NCI-H345 (cell line): ENCODE measurements at places on chromosomes 12 and 14.

- no peak for DNase-seq
Observed at GRCh38 chr14:94306047-94306978, 13.2 kb upstream of the SERPINA10 start.

DNA sequence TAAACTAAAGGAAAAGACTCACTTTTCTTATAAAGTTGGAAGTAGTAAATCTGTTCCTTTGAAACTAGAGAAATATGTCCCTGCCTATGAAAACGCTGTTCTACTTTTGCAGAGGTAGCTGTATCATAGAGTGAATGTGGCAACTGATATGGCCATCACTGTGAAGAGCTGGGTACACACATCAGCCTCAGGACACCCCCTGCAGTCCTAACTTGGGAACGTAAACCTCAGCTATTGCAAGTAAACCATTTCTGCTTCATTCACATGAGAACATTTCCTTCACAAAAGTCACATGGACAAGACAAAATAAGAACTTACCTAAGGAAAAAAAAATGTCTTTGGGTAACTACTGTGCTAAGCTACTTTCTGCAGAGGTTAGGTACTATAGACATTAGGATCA, 233.3 kb upstream of the PPFIA2 start:
- peak; percentile 9 for DNase-seq

- DNase-seq, result no peak
Observed at GRCh38 chr12:100290016-100290415, 23.0 kb downstream of the SCYL2 start.

- peak; percentile 29 for DNase-seq
Observed at GRCh38 chr12:126784328-126784921, 1482.5 kb upstream of the TMEM132C start.

GRCh38 chr12:92457458-92458180, 245.2 kb upstream of the PLEKHG7 start:
- DNase-seq, result no peak

DNA sequence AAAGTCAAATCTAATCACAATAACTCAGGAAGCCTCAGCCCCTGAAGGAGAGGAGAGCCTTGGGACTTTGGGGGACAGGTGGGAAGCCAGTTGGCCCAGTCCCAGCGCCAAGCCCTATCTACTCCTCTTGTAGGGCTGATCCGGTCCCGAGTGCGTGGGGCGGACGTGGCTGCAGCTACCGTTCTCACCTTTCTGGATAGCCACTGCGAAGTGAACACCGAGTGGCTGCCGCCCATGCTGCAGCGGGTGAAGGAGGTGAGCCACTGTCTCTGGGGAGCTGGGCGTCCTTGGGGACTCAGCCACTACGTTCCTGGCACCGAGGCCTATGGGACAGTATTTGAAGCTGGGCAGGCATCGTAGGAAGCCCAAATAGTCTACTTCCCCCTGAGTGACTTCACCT, 68.4 kb downstream of the GALNT16 start:
- DNase-seq, result no peak

DNA sequence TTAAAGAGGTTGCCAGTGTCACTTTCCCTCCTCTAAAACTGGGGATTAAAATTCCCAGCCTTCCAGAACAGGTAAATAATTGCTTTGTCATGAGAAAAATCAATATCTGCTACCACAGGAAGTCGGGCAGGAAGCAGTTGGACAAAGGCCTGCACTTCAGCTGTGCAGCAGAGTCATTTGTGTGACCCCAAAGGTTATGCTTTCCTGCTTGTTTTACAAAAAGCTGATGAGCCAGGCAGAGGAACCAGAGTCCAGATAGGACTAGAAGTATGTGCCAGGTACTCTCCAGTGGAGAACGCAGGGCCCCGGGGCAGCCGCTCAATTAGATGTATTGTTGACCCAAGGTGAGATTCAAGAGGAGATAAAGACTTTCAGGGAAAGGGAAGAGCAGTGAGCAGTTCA, 117.1 kb upstream of the FRMD6 start:
- peak; percentile 24 for DNase-seq

- DNase-seq, result no peak
Observed at GRCh38 chr12:105611340-105611739, 280.8 kb downstream of the C12orf75 start.

- no peak for DNase-seq
Observed at GRCh38 chr14:66224492-66225178, 261.5 kb upstream of the CCDC196 start.

DNA sequence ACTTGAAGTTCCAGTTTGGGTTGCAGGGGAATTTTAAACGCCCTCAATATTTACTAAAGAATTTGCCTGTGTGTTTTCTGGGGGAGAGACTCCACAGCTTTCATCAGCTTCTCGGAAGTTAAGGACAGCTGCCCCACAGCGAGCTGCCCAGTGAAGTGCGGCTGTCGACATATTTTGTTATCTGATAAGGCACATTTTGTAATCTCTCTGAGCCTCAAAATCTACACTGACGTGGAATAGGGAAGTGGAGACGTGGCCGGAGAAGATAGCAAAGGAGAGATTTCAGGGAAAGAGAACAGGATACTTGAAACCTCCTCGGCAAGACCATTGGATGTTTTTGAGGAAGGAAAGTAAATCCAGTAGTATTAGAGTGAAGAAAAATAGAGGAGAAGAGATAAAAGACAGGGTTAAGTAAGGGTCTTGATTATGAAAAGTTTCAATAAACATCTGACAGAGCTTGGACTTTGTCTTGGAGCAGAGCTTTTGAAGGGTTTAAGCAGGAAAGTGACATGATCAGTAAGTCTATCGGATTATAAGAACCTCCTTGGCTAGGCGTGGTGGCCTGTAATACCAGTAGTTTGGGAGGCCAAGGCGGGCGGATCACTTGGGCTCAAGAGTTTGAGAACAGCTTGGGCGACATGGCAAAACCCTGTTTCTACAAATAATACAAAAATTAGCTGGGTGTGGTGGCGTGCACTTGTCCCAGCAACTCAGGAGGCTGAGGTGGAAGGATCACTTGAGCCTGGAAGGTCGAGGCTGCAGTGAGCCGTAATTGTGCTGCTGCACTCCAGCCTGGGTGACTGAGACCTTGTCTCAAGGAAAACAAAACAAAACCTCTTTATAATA, 1.1 kb downstream of the POLR3B start:
- no peak for DNase-seq

DNA sequence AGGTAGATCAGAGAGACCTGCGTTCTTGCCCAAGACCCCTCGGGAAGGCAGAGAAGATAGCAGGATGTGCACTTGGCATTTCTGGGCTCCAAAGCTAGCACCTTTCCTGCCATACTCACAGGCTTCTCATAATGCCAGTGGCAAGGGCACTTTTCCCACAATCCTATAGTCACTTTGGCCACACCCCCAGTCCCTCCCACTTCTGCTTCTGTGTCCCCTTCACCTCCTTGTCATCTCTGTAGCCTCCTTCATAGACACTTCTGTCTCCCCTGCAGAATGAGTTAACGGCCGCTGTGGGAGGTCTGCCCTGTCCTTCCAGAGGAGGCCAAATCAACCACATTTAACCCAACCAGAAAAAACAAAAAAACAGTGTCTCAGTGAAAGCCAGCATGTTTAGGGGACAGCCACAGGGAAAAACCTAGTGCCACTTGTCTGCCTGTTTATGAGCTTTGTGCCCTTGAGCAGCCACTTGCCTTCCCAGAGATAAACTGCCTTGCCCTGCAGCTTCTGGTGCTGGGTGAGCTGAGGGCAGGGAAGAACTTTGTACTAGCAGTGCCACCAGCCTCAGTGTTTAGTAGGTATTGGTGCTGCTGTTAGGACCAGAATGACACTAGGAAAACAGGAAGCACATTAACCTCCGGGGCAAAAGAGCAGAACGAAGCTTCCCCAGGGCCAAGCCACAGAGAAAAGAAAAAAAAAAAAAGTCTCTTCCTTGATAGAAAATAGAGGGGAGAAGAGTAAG, 193.0 kb upstream of the PWP1 start:
- no peak for DNase-seq

- DNase-seq, result peak; percentile 60
Observed at GRCh38 chr12:84507956-84508850, 404.4 kb downstream of the SLC6A15 start.

- peak; percentile 32 for DNase-seq
Observed at GRCh38 chr14:92603309-92604242, 90.0 kb downstream of the RIN3 start.

DNA sequence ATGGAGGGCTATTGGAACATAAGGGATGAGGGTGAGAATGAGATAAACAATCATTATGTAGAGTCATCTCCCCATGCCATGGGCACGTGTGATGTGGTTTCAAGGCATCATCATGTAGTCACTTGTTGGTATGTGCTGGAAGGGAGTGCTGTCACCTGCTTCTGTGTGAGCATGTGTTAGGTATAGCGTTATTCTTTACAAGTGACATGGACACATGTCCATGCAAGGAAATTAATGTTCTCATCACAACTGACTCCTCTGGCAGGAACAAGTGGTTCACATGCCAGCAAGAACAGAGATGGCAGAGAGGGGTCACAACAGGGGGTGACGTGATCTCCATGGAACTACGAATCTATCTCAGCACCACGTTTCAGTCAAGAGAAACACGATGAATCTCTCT, 815.8 kb downstream of the BCL11B start:
- DNase-seq, result no peak

GRCh38 chr14:78721756-78722480, 551.7 kb downstream of the NRXN3 start:
- no peak for DNase-seq

- DNase-seq, result no peak
Observed at GRCh38 chr12:124160097-124160756, 134.7 kb upstream of the RFLNA start.

DNA sequence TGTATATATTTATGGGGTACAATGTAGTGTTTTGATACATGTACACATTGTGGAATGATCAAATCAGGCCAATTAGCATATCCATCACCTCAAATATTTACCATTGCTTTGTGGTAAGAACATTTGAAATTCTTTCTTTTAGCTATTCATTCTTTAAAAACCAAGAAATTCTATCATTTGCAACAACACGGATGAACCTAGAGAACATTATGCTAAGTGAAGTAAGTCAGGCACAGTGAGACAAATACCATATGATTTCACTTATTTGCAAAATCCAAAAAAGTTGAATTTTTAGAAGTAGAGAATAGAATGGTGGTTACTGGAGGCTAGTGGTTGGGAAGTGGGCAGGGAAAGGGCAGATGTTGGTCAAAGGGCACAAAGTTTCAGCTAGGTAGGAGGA, 129.3 kb upstream of the PTPRQ start:
- no peak for DNase-seq

DNA sequence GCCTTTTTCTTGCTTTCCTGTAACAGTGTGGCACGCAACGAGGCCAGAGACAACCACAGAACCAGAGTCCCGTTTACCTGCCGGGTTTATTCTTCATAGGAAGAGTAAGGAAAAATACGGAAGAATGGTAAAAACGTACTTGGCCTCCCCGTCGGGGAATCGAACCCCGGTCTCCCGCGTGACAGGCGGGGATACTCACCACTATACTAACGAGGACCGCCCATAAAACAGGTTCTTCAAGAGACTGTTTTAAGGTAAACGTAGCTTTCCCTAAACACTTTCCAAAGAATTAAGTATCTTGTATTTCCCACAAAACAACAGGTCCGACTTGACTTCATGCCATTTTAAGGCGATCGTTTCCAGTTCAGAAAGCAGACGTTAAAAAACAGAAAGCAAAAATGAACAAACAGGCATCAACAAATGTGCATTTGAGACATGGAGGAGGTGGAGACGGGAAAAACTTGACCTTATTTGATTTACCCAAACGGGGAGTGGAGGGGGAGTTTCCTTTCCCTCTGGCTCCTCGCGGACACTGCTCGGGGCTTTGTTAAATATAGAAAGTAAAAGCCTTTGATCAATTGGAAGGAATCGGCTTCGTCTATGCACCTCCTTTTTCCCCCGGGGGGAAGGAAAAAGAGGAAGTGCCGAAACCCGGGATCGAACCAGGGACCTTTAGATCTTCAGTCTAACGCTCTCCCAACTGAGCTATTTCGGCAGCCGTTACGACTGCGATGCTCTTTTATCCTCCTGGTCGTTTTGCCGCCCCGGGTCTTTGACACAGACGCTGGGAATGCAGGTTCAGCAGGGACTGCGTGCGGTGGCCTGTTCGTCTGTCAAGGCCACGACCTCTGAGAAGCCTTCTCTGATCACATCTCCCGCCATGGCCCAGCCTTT, 13.0 kb upstream of the UBC start:
- DNase-seq, result no peak

GRCh38 chr12:90794212-90794611, 160.8 kb downstream of the CCER1 start:
- no peak for DNase-seq

GRCh38 chr12:62668782-62669181, 202.2 kb downstream of the MON2 start:
- DNase-seq, result no peak

DNA sequence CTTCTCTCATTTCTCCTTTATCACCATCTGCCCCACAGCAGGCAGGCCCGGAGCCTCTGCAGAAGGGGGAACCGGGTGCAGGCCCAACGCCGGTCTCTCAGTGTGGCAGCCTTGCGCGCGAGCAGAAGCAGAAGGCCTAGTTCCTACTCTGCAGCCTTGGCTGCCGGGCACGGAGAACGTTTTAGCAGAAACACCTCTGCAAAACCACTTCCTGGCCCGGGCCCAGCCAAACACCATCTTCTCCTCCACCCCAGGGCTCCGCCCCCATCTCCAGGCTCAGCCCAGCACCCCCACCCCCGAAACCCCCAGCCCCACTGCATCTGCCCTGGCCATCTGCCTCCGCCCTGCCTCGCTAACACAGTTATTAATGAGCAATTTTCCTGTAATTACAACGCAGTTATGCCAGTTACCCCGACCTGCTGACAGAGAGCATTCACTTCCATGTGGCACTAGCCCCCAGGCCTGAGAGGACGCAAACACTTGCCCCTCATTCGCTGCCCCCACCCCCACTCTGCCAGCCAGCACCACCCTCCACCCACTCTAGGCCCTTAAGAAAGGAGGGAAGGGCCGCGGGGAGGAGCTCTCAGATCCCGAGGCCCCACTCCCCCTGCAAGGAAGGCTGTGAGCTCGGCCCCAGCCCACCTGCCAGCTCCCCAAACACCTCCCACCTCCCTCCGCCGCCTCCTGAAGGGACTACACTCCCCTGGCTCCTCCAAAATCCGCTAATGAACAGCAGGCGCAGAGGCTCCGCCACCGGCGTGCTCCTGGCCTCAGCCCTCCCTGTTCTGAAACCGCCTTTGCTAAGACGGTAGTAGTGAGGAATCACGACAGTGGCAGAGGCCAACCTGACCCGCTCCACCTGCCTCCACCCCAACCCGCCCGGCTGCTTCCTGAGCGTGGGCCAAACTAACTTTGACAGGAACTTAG, 44.7 kb upstream of the FBRSL1 start:
- DNase-seq, result no peak

DNA sequence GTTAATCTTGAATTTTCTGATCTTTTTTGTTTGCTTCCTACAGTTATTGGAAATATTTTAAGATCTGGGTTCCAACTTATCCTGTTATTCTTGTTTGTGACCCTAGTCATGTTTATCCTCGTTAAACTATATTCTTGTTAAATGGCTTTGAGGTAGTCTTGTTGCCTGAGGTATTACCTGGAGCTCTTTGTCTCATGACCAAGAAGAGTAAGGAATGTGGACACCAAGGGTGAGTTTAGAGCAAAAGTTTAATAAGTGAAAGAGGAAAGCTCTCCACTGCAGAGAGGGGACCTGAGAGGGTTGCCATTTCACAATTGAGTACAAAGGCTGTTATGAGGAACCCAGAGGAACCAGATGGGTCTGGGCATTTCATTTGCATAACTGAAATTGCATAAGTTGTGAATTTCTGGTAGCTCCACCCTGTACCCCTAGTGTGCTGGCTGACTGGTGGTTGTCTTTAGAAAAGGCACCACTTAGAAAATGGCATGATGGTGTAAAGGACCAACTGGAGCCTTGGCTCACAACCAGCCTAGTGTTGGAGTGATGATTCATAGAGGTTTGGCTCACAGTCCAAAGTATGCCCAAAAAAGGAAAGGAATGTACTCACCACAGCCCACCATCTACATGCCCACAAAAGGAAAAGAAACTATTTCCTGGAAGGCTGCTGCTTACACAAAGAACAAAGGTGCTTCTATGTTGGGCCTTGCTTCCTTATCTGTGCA, 36.7 kb upstream of the RESF1 start:
- DNase-seq, result no peak
